ENCODE measurements at places on chromosomes 13 and 19.

GRCh38 chr13:90889906-90890834 lies 457.3 kb upstream of the MIR17HG start:
- no peaks in the 10 kb centered on the region for H3K4me1 ChIP-seq
- H3K27ac ChIP-seq, result no peak overlapping the region
- H3K27me3 ChIP-seq, result no peaks in the 10 kb centered on the region
- no peak for DNase-seq
- no peaks in the 10 kb centered on the region for H3K36me3 ChIP-seq
- H3K4me3 ChIP-seq, result no peak overlapping the region

DNA sequence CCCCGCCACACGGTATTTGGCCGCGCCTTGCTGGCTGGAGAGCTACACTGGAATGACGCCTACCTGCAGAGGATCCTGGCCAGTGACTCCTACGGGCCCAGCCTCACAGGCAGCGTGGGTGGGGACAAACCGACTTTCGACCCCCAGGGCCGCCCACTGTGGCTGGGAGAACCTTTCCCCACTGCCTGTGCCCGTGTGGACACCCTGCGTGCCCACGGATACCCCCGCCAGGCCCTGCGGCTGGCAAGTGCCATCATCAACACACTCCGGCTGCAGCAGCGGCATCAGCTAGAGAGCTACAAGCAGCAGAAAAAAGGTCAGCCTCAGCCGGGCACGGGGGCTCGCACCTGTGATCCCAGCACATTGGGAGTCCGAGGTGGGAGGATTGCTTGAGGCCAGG lies 19.3 kb downstream of the ZSWIM4 start:
- no peaks in the 10 kb centered on the region for H3K4me1 ChIP-seq
- H3K4me3 ChIP-seq, result no peak overlapping the region
- DNase-seq, result no peak

DNA sequence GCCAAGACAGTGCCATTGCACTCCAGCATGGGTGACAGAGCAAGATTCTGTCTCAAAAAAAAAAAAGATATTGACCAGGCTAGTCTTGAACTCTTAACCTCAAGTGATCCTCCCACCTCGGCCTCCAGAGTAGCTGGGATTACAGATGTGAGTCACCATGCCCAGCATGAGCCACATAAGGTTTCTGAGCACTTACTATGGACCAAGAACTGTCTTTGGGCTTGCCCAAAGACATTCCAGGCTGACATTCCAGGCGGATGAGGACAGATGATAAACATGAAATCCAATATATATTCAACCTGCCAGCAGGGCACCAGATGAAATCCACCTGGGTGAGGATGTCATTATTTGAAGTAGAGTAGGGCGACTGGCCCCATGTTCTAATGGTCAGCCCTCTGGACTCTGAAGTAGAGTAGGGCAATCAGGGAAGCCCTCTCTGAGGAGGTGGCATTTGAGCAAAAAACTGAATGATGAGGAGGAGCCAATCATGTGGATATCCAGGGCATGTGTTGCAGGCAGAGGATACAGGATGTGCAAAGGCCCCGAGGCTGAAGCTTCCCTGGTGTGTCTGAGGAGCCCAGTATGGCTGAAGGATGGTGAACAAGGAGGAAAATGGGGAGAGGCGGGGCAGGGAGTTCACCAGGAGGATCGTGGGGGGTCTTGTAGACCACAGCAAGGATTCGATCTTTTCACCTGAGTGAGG lies 4.0 kb downstream of the C19orf38 start:
- no peaks in the 10 kb centered on the region for H3K27me3 ChIP-seq
- no peak for DNase-seq

DNA sequence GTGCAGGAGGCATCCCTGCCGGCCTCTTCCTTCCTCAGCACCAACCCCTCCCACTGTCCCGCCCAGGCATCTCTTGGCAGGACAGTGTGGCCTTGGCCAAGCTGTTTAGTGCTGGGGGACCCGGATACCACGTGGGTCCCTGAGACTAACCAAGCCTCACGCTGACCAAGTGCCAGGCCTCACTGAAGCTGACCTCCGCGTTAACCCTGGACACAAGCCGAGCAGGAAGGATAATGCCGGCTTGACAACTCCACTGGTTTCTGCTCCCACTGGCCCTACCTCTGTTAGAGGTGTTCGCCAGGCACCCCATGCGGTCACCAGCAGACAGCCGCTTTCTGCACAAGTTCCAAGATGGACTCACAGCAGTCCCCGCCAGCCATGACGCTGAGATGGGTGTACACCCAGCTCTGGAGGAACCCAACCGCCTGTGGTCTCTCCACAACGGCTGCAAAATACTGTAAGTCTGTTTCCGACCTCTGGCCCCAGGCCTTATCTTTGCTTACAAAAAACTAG lies 12.4 kb downstream of the GRTP1 start:
- DNase-seq, result peak; percentile 96
- H3K36me3 ChIP-seq, result no peaks in the 10 kb centered on the region
- H3K27me3 ChIP-seq, result no peaks in the 10 kb centered on the region
- H3K4me3 ChIP-seq, result no peak overlapping the region
- H3K4me1 ChIP-seq, result no peaks in the 10 kb centered on the region

GRCh38 chr19:10538204-10538983 lies 5.3 kb upstream of the ATG4D start:
- no peaks in the 10 kb centered on the region for H3K36me3 ChIP-seq
- H3K27me3 ChIP-seq, result no peaks in the 10 kb centered on the region
- peaks cover 2% of the 10 kb centered on the region for H3K4me1 ChIP-seq
- no peak overlapping the region for H3K27ac ChIP-seq

- no peaks in the 10 kb centered on the region for H3K27me3 ChIP-seq
- H3K4me3 ChIP-seq, result no peak overlapping the region
- H3K4me1 ChIP-seq, result peaks cover 15% of the 10 kb centered on the region
- no peak for DNase-seq
- no peak overlapping the region for H3K27ac ChIP-seq
Observed at GRCh38 chr19:46472592-46472991, 1.2 kb upstream of the PNMA8A start.

- H3K27ac ChIP-seq, result no peak overlapping the region
- no peaks in the 10 kb centered on the region for H3K36me3 ChIP-seq
- H3K4me1 ChIP-seq, result no peaks in the 10 kb centered on the region
Observed at GRCh38 chr19:38294090-38294489, 10.0 kb upstream of the C19orf33 start.

GRCh38 chr19:51689751-51690453 lies 3.2 kb upstream of the SPACA6 start:
- H3K4me3 ChIP-seq, result peak overlapping the region; percentile 91
- no peaks in the 10 kb centered on the region for H3K36me3 ChIP-seq
- H3K27me3 ChIP-seq, result no peaks in the 10 kb centered on the region
- peaks cover 27% of the 10 kb centered on the region for H3K4me1 ChIP-seq

DNA sequence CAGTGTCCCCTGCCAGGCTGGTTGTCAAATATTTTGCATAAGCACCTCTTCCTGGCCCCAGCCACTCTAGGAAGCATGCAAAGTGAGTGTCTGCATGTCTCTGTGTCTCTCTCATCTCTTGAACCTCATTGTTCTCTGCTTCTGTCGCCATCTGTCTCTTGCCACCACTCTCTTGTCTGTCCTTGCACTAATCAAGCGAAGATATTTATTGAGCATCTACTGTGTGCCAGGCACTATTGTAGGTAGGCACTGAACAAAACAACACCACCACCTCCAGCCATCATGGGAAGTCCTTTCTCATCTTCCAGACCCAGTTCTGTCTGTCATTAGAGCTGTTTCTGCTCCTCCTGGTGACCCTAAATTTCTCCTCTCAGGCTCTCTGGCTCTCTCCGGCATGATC lies 52.0 kb upstream of the SHKBP1 start:
- no peak for DNase-seq
- no peak overlapping the region for H3K4me3 ChIP-seq
- H3K36me3 ChIP-seq, result no peaks in the 10 kb centered on the region
- no peak overlapping the region for H3K27ac ChIP-seq
- no peaks in the 10 kb centered on the region for H3K27me3 ChIP-seq

DNA sequence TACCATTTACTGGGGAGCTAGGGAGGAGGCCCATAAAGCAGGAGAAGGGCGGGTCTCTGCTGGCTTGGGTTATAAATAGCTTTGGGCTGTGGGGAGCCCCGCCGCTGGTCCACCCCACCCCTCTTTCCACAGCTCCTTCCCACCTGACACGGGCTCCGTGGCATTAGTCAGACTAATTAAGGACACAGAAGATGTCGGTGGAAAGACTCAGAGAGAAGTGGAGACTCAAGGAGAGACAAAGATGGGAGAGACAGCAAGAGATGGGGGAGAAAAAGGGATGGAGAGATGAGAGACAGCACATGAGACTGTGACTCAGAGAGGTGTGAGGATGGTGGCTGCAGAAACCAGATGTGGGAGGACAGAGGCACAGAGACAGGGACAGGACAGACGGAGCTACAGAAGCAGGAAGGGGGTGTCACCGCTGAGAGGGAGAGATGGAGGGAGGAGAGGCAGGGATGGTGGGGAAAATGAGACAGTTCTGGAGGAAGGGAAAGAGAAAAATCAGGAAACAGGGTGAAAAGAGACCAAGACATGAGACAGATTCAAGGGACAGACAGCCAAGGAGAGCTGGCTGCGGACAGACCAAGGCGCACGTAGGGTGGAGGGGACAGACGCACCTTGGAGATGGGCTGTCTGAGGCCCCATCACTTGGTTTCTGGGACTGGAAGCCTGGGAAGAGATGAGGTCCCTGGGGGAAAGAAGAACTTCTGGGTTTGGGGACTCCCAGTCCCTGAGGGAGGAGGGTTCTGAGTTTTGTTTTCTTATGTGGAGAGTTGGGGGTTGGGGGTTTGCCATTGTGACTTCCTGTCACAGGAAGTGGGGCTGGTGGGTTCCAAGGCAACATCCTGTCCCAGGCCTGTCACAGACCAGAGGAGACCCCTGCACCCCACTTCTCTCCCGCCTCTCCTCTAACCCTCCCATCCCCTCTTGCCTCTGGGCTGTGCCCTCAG lies 4.1 kb downstream of the ARHGEF1 start:
- no peak for DNase-seq
- no peaks in the 10 kb centered on the region for H3K36me3 ChIP-seq
- peaks cover 3% of the 10 kb centered on the region for H3K4me1 ChIP-seq

- no peak overlapping the region for H3K27ac ChIP-seq
- H3K4me3 ChIP-seq, result no peak overlapping the region
- H3K36me3 ChIP-seq, result no peaks in the 10 kb centered on the region
Observed at GRCh38 chr19:13909430-13909829, 3.4 kb downstream of the CC2D1A start.

GRCh38 chr13:53569453-53569852 lies 540.8 kb downstream of the OLFM4 start:
- no peaks in the 10 kb centered on the region for H3K4me1 ChIP-seq
- H3K4me3 ChIP-seq, result no peak overlapping the region
- no peak for DNase-seq
- H3K27me3 ChIP-seq, result no peaks in the 10 kb centered on the region

DNA sequence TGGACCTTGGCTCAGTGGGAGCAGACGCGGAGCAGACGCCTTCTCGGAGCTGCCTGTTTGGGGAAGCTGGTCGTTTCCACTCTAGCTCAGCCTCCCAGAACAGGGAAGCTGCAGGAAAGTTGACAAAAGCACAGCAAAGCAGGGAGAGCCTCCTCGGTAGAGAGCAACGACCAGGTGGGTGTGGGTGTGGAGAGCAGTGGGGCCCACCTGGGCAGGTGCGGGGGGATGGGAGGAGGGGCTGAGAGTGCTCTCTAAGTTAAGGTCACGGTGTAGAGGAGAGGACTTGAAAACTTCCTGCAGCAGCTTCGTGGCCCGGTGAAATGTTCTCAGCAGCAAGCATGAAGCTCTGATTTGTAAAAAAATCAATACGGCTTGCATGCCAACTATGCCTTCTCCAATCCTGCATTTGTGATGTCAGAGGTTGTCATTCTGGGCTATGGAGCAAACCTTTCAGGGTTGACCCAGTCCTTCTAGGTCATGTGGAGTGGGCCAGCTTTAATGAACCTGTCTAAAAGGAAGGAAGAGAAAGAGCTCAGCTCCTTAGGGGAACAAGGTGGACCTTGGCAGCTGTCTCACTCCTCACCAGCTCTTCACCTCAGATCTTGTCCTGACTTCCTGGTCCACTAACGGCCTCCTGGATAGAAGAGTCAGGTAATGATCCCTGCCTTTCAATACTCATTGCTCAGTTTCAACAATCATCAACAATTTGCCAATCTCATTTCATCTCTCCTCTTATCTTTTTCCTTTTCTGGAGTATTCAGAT lies 85.8 kb upstream of the UBL3 start:
- no peaks in the 10 kb centered on the region for H3K36me3 ChIP-seq
- no peak overlapping the region for H3K27ac ChIP-seq
- no peaks in the 10 kb centered on the region for H3K4me1 ChIP-seq
- no peaks in the 10 kb centered on the region for H3K27me3 ChIP-seq
- no peak overlapping the region for H3K4me3 ChIP-seq
- no peak for DNase-seq

DNA sequence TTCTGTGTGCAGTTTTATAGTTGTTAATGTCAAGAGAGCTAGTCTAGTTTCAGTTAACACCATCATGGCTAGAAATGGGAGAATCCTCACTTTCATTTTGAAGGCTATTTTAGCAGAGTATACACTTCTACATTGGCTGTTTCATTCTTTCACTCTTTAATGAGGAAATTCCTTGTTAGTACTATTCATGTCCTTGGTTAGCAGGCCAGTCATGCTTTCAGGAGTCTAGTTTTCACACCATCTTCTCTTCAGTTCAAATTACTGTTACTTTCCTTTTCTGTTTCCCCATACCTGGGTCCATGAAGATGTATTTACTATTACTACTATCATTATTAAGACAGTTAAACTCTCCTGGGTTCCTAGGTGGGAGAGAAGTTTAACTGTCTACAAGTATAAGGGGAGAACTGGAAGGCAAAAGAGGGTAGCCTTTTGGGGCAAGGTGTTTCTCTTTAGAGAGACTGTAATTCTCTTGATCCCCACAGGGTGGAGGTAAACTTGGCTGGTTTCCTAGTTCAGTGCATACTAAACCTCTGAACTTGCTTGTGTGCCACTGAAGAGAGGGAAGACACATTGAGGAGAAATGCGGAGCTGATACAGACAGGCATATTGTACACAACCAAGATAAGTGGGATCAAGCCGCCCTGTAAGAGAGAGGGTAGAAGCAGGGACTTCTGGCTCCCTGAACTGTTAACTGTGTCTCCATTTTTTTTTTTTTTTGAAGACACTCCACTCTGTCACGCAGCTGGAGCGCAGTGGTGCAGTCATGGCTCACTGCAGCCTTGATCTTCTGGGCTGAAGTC lies 41.3 kb upstream of the IGFL4 start:
- H3K4me3 ChIP-seq, result no peak overlapping the region
- H3K27me3 ChIP-seq, result no peaks in the 10 kb centered on the region
- H3K27ac ChIP-seq, result no peak overlapping the region
- H3K4me1 ChIP-seq, result no peaks in the 10 kb centered on the region
